Adrenal gland (tissue), 19 donors: ENCODE measurements at places on chromosomes 5 and 9. TPM values are rescaled to one million over a fixed set of nuclear protein-coding genes. Genes with fewer than 3 reads are reported as not detected.

- H3K4me1 ChIP-seq = no peaks in the 10 kb centered on the region
- no peak for DNase-seq
- H3K4me3 ChIP-seq = no peak overlapping the region
- H3K27ac ChIP-seq = no peak overlapping the region
- H3K27me3 ChIP-seq = no peaks in the 10 kb centered on the region
- no peaks in the 10 kb centered on the region for H3K36me3 ChIP-seq
These were observed 56.5 kb downstream of the XRCC4 start for GRCh38 chr5:83133797-83134196.

Gene FAM200C
- total RNA-seq = 9.0 TPM

Gene RORB
- total RNA-seq = 4.3 TPM

- H3K36me3 ChIP-seq = no peaks in the 10 kb centered on the region
- no peak for DNase-seq
- no peak overlapping the region for H3K4me3 ChIP-seq
- H3K27ac ChIP-seq = no peak overlapping the region
- no peaks in the 10 kb centered on the region for H3K27me3 ChIP-seq
- no peaks in the 10 kb centered on the region for H3K4me1 ChIP-seq
These were observed 2.3 kb downstream of the NMRK1 start for GRCh38 chr9:75085640-75086039.
